ENCODE measurements at places on chromosomes 5 and 9. TPM values are rescaled to one million over a fixed set of nuclear protein-coding genes. Genes with fewer than 3 reads are reported as not detected.

GRCh38 chr5:143241892-143242291 lies 161.6 kb downstream of the NR3C1 start:
- DNase-seq: no peak

- DNase-seq: no peak
These were observed 48.0 kb upstream of the SPINK14 start for GRCh38 chr5:148120317-148120716.

The ANKH gene
- 53.7 TPM for total RNA-seq

DNA sequence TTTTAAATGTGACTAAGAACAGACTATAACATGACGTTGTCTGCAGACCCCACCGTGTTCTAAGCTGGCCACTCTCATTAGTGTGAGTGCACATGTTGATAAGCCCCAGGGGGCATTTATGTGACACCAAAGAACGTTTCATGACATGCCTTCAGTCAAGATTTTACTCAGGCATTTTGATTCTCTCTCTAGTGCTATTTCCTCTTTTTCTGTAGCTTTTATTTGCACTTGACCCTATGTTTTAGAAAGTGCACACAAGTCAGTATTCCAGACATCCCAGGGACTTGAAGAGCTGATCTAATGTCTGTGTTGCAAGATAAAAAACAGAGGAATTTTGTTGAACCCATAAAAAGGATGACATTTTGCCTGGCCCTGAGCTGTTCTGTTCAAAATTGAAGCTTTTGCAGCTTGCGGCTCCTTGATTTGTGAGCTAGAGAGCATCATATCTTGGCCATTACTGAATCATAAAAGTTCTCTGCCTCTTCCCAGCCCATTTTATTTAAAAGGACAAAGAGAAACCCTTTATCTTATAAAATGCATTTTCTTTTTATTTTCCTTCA lies 80.9 kb upstream of the TYRP1 start:
- no peak for DNase-seq

The SLC25A2 gene
- total RNA-seq: 0.71 TPM

The SPINK7 gene
- not detected for total RNA-seq

GRCh38 chr5:124619121-124619520 lies 127.3 kb downstream of the ZNF608 start:
- DNase-seq: no peak

DNA sequence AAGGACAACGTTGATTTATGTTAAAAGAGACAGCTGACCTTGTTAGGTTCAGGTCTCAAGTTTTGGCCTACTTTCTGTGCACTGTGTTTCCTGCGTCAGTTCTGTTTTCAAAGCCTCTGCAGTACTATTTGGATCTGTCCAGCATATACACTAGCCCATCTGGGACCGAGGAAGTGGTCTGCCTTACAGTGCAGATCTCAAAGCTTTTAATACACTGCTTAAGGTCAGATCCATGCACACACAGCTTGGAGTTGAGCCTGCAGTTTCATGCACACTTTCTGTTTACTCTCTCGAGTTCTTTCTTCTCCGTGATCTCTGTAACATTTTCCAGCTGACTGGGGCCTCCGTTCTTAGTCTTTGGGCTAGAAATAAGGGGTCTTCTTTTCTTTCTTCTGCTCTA lies 24.1 kb downstream of the CARTPT start:
- no peak for DNase-seq

DNA sequence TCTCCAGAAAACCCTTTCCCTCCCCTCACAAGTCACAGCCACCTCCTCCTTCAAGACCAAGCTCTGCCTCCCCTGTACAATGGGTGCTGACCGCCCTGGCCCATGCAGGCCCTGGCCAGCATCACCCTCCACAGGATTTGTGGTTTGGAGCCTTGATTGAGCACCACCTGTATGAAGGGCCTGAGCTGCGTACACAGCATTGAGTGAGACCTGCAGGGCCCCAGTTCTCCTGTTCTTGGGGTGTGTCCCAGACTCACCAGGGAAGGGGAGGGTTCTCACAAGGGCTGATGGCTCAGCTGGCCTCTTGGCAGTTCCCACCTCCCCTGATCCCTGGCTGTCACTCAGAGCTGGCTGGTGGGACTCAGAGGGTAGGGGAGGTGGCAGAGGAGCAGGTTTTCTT lies 63.7 kb upstream of the IER5L start:
- DNase-seq: peak; percentile 12

The PRELID2 gene
- total RNA-seq: 10.2 TPM

- no peak for DNase-seq
These were observed 116.3 kb upstream of the SLC25A48 start for GRCh38 chr5:135718151-135718550.

The KIF27 gene
- total RNA-seq: 10.4 TPM

DNA sequence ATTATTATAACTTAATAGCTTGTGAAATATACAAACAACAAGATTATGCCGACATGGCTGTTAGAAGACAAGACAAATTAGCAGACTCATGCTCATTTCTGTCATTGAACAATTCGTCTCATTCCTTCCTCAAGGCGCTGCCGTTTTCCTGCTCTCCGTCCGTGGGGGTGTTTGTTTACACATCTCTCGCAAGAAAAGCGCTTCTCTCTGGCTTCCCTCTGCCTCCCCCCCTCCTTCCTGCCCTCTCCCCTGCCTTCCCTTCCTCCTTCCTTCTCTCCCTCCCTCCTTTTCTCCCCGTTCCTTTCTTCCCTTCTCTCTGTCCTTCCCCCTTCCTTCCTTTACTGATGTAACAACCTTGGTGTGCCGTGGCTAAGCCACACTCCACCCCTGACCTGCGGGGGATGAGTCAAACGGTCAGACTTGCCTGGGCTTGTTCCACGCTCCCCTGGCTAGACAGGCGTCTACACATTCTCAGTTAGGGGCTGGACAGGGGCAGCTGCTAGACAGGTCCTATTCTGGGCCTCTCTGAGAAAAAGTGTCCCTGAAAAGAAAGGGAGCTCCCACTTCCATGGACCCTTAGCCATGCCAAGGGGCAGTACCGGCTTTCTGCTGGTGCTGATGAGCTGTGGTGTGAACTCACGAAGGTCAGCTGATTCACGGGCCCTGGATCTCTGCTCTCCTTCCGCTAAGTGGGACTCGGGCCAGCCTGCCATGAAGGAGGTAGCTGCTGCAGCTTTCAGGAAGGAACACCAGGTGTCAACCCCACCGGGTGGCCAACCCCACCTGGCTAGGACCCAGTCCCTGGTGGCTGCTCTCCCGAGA lies 32.0 kb upstream of the SPTLC1 start:
- peak; percentile 75 for DNase-seq

DNA sequence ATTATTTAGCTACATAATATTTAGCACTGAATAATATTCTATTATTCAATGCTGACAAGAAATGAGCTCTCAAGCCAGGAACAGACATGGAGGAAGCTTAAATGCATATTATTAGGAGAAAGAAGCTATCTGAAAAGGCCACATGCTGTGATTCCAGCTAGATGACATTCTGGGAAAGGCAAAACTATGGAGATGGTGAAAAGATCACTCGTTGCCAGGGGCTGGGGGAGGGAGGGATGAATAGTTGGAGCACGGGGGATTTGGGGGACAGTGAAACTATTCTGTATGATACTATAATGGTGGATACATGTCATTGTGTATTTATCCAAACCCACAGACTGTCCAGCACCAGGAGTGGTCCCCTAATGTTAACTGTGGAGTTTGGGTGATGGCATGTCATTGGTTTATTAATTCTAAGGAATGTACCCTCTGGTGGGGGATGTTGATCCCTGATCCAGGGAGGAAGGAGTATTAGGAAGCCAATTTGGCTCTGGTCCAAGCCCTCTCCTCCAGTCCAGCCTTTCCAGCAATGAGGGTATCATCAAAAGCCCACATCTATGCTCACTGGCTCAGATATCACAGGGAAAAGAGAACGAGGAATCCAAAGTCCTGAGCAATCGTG lies 162.5 kb downstream of the COL23A1 start:
- no peak for DNase-seq

DNA sequence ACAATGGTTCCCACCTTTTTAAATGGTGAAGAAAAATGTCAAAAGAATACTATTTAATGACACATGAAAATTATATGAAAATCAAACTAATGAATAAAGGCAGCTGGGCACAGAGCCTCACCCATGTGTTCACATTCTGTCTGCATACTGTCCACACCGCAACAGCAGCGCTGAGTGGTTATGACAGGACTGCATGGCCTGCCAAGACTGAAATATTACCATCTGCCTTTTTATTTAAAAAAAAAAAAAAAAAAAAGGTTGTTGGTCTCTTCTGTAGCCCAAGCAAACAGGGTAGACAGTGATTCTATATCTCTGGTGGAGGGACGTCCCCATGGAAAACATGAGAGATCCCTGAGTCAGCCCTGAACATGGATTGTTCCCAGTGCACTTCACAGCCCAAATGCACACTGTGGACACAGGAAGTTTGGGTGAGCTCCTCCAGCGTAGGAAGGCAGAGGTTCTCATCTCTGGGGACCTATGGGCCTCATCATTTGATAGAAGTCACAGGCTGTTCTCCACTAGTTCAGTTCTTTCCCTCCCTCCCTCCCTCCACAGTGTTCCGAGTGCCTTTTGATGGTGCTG lies 44.9 kb upstream of the SHC3 start:
- DNase-seq: no peak

The GFRA3 gene
- total RNA-seq: 0.53 TPM

The XPA gene
- total RNA-seq: 11.3 TPM

GRCh38 chr9:74770508-74771261 lies 117.0 kb downstream of the TRPM6 start:
- no peak for DNase-seq
